ENCODE measurements at places on chromosomes 1 and 21. TPM values are rescaled to one million over a fixed set of nuclear protein-coding genes. Genes with fewer than 3 reads are reported as not detected.

Gene C8B
- total RNA-seq = not detected

Gene ELAPOR1
- not detected for total RNA-seq

Gene LRRN2
- 0.12 TPM for total RNA-seq

Gene PTPN14
- 8.9 TPM for total RNA-seq

Gene CD247
- 9.3 TPM for total RNA-seq

Gene TMEM234
- 17.0 TPM for total RNA-seq

Gene LCE1B
- not detected for total RNA-seq

Gene SYCP1
- not detected for total RNA-seq

DNA sequence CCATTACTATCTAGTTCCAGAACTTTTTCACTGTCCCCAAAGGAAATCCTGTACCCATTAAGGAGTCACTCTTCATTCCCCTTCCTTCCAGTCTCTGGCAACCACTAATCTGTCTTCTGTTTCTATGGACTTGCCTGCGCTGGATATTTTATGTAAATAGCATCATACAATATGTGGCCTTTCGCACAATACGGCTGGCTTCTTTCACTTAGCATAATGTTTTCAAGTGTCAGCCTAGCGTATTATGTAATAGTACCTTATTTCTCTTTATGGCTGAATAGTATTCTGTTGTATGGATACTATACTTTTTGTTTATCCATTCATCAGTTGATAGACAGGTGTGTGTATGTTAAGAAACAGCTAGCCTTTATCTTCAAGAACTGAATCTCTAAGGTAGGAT lies 14.3 kb downstream of the ATF3 start:
- no peak for DNase-seq

DNA sequence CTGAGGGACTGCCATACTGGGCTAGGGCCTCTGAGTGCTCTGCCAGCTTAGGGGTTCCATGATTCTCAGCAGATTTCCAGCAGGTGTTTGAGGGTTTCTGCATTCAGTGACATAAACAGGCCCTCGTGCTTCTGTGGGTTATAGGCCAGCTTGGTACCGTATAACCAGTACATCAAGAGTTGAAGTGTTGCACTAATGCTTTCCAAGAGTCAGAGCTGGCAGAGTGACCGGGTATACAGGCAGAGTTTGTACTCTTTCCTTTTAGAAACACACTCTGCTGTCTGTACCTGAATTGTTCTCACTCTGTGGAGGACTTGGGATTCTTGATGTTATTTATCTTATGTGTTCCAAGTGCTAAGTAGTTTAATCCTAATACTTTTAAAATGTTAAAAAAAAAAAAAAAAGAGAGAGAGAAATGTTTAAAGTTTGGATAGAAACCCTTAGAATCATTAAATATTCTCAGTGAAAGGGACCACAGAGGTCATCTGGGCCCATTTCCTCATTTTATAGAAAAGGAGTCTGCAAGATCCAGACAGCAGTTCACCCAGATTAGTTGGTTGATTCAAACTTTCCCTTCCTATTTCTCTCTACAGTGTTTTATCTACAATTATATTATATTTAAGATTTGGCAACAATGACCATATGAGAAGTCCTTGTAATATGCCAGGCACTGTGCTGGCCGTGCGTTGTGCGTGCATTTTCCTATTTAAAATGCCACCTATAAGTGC lies 325.8 kb downstream of the KIF26B start:
- no peak for DNase-seq

DNA sequence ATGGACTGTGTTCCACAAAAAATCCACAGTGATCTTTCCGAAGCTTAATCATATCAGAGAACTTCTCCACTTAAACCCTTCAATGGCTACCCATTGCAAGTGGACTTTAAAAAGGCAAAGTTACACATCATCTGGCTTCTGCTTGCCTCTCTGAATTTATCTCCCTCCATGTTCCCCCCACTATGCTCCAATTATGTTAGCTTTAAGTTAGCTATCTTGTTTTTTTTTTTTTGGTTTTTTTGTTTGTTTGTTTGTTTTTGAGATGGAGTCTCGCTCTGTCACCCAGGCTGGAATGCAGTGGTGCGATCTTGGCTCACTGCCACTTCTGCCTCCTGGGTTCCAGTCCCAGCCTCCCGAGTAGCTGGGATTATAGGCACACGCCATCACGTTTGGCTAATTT lies 166.4 kb upstream of the ADGRL2 start:
- no peak for DNase-seq

GRCh38 chr1:116493036-116493435 lies 77.8 kb downstream of the CD58 start:
- DNase-seq = no peak

GRCh38 chr1:27643600-27644368 lies 8.8 kb upstream of the FGR start:
- DNase-seq = peak; percentile 34

DNA sequence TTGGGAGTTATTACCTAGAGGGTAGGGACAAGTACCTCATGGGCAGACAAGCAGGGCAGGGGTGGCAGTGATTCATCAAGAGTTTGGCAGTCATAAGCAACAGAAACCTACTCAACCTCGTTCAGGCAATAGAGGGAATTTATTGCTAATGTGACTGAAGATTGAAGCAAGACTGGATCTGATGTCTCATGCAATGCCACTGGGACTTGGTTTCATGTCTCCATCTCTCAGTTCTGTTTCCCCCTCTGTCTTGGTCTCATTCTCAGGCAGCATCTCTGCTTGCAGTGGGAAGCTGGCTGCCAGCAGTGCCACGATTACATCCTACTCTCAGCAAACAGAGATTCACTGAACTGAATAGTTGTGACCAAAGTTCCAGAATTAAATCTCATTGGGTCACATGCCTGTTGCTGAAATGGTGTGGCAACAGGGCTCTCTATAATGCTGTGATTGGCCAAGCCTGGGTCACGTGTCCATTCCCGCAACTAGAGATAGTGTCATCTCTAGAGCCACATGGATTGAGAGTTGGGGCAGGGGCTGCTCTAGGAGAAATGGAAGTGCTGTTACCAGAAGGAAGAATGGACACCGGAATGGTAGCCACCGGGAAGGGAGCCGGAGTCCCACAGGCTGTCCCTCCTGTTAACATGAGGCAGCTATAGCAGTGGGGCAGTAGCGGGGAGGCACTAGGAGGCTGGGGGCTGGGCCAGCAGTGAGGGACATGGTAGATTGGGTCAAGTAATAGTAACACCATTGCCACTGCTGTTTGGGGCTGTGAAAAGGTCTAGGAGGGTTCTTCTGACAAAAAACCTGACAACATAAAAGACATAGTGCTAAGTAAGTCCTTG lies 3.9 kb upstream of the CDC42 start:
- DNase-seq = no peak

DNA sequence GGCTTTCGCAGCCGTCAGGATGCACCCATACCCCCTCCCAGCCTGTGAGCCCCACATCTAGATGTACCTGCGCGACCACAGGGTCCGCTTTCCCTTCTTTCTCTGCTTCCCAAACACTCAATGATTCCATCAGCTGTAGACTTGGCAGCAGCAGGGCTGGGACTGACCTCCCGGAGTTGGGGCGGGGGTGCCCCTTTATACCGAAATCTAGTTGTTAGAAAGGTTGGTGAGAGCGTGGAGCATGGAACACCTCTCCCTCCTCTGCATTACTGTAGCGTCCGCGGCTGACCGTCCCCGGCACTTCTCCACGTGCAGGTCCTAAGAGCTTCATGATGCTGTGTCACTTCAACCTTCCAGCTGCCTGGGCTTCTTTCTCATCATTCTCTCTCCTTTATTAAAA lies 21.1 kb upstream of the ACTRT2 start:
- no peak for DNase-seq

DNA sequence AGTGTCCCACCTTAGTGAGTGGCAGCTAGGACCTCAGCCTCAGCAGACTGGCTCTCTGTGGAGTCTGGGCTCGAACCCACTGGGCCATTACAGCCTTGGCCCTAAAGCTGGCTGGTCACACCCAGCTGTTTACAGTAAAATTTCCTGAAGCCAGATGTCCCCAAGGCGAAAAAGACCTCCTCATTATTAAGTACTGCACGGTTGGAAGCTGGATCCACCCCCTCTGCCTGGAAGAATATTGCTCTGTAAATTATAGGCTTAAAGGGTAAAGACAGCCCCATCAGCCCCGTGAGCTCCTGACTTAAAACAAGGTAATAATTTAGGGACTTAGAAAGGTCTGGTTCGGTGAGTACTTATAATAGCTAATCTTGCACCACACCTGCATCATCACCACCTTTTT lies 30.3 kb upstream of the TMEM51 start:
- DNase-seq = no peak

- DNase-seq = no peak
Observed at GRCh38 chr1:115280064-115280463, 58.0 kb downstream of the NGF start.

DNA sequence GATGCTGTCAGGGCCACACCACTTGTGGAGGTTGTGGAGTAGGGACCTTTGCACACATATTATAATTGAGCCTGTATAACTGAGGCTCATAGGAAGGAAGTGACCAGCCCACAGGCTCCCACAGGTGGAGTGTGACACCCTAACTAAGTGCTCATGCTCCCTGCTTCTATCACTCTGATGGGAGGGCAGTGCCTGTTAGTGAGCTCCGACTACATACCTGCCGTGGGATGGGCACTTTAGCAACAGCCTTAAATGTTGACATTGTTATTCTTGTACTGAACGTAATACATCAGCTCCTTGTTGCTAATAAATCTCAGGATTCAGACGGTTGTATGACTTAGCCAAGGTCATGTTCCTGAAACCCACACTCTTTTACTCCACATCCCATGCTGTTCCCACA lies 58.0 kb downstream of the BEND5 start:
- DNase-seq = no peak

DNA sequence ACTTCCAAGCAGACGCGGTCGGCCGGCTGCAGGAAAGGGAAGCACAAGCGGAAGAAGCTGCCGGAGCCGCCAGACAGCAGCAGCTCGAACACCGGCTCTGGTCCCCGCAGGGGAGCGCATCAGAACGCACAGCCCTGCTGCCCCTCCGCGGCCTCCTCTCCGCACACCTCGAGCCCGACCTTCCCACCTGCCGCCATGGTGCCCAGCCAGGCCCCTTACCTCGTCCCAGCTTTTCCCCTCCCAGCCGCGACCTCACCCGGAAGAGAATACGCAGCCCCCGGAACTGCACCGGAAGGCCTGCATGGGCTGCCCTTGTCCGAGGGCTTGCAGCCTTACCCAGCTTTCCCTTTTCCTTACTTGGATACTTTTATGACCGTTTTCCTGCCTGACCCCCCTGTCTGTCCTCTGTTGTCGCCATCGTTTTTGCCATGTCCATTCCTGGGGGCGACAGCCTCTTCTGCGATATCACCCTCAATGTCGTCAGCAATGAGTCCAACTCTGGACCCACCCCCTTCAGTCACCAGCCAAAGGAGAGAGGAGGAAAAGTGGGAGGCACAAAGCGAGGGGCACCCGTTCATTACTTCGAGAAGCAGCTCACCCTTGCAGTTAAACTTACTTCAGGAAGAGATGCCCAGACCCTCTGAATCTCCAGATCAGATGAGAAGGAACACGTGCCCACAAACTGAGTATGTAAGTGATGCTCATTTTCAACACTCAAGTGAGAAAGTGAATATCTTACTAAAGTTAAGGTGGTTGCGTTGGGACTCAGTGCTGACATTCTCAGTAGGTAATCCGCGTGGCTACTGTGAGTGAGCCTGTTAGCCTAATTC lies 25.5 kb downstream of the UTS2 start:
- DNase-seq = no peak

- DNase-seq = no peak
Observed at GRCh38 chr1:109161858-109162606, 48.1 kb downstream of the ELAPOR1 start.

- no peak for DNase-seq
Observed at GRCh38 chr21:17795146-17796036, 23.8 kb downstream of the C21orf91 start.

- DNase-seq = no peak
Observed at GRCh38 chr1:185087746-185088145, 42.4 kb downstream of the RNF2 start.

GRCh38 chr1:7847599-7847998 lies 5.3 kb downstream of the UTS2 start:
- no peak for DNase-seq

- no peak for DNase-seq
Observed at GRCh38 chr1:203197625-203198024, 11.1 kb upstream of the CHI3L1 start.

DNA sequence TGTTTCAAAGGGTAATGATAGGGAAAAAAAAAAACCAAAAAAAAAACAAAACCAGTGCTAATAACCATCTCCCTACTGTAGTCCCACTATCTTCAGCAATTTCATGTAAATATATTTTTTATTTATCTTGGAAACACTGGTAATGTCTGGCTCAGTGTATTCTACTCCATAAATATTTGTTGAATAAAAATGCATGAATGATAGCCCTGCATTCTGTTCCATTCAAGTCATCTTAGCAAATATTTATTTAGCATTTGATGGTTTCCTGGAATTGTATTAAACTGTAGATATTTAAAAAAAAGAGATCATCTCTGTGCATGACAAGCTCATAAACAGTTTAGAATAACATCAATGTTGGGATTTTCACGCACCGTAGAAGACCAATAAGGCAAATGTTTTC lies 24.2 kb downstream of the IL23R start:
- no peak for DNase-seq

DNA sequence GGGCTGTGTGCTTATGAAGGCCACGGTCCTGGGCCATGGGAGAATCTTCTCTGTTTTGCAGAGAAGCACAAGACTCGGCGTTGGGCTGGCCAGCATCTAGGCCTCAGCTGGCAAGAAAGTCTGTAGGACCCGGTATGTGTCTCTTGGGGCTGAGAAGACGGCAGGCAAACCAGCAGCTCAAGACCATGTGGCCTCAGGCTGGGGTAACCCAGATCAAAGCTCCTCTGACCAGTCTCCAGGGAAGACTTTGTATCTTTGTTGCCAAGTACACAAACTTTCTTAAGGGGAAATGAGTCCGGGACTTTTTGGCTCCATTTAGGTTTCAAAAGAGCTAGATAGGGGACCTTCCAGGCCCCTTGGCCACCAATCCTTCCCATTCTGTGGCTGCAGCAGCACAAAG lies 60.1 kb downstream of the PTP4A2 start:
- no peak for DNase-seq

DNA sequence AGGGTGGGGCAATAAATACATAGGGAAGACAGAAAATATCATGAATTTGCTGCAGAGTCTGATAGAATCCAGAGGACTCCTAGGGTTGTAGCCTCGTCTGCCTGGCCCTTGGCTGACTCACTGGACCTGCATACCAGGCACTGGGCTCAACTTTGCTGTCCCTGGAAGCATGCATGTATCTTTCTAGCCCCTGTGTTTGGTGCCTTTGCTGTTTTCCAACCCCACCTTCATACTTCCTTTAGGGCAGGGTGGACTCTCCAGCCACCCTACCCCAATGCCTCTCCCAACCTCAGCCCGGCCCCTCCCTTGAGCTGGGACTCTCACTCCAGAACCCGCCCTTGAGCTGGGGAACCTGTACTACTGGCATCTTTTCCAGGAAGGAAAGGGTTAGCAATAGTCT lies 1.2 kb downstream of the RAB25 start:
- no peak for DNase-seq

- no peak for DNase-seq
Observed at GRCh38 chr1:1120096-1120495, 4.2 kb upstream of the C1orf159 start.
